ENCODE measurements at places on chromosomes 13 and 19.

GRCh38 chr13:30873499-30873898 lies 32.6 kb upstream of the MEDAG start:
- no peak for DNase-seq

- no peak for DNase-seq
These were observed 8.5 kb downstream of the CDX2 start for GRCh38 chr13:27960362-27961226.

GRCh38 chr13:62721893-62722292 lies 1306.2 kb upstream of the PCDH20 start:
- no peak for DNase-seq

GRCh38 chr19:628168-628567 lies 5.2 kb downstream of the POLRMT start:
- DNase-seq: no peak

- no peak for DNase-seq
These were observed 16.6 kb downstream of the IL12RB1 start for GRCh38 chr19:18070181-18070580.

- no peak for DNase-seq
These were observed 7.6 kb downstream of the F2RL3 start for GRCh38 chr19:16896146-16897028.

- DNase-seq: no peak
These were observed 59.7 kb downstream of the KCTD12 start for GRCh38 chr13:76826527-76826926.

- DNase-seq: no peak
These were observed 6.7 kb upstream of the RCBTB2 start for GRCh38 chr13:48539550-48539949.

GRCh38 chr13:93680329-93680728 lies 453.7 kb downstream of the GPC6 start:
- DNase-seq: no peak

GRCh38 chr19:51891193-51891747 lies 3.5 kb upstream of the ZNF577 start:
- no peak for DNase-seq

DNA sequence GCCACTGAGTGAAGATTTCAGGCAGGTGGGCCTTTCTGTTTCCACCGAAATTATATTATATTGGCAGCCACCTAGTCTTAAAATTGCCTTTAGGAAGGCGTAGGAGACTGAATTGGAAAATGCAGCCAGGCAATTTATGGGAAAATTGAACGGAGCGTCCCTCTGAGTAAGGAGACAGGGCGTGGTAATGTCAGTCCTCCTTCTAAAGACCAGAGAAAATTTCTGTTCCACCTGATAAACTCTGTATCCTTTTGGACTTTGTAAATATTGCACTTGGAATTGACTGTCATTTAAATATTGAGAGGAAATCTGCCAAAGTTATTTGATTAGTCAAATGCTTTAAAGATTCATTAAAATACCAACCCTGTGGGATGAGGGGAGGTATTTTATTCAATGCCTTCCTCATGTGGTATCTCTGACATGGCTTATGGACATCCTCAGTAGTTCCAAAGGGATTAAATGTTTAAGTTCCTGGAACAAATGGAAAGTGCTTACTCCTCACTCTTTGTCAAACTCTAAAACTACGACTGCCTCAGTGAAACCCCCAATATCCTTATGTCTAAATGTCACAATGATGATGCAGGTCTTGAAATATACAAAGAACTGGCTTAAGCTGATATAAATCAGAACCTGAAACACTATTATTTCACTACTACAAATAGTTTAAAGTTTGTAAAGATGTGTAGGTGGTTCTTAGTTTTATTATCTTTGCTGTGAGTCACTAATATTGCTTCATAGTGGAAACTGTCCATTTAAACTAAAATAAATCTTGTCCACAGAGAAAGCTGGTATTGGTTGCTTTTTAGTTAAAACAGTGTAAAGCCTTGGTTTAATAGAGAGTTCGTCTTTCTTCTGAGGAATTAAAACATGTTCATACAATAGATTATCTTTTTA lies 203.2 kb downstream of the FGF14 start:
- no peak for DNase-seq

DNA sequence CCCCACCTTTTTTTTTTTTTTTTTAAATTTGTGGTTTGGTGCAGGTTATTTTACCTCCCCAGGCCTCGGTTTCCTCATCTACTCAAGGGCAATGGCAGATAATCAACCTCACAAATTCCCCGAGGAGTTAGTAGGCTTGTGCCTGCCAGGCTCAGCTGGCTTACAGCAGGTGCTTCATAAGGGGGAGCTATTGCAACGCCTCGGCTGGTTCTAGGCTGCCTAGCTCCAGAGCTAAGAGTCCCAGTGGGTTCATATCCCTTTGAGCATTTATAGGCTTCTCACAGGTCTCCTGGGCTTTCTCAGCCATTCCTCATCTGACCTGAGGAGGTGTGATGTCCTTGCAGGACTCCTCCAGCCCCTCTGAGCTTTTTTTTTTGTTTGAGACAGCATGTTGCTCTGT lies 10.6 kb downstream of the BCKDHA start:
- no peak for DNase-seq

GRCh38 chr19:47111006-47111621 lies 2.5 kb downstream of the ZC3H4 start:
- peak; percentile 16 for DNase-seq
